ENCODE measurements at places on chromosomes 12 and 14. TPM values are rescaled to one million over a fixed set of nuclear protein-coding genes. Genes with fewer than 3 reads are reported as not detected.

DNA sequence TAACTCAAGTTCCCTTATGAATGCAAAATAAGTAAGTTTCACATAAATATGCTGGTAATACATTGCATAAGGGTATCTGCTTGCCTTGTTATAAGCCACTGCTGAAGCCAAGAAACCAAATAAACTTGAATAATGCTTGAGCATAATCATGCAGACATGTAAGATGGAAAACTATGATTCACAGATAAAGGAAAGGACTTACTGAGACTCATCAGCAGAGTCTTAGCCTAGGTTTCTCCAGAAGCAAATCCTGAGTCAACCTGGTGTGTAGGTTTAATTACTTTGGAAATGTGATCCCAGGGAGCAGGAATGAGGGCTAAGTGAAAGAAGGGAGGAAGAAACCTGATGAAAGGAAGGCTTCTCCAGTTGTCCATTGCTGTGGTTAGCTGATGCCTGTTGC, 107.7 kb upstream of the BTG1 start:
- peak; percentile 73 for DNase-seq

DNA sequence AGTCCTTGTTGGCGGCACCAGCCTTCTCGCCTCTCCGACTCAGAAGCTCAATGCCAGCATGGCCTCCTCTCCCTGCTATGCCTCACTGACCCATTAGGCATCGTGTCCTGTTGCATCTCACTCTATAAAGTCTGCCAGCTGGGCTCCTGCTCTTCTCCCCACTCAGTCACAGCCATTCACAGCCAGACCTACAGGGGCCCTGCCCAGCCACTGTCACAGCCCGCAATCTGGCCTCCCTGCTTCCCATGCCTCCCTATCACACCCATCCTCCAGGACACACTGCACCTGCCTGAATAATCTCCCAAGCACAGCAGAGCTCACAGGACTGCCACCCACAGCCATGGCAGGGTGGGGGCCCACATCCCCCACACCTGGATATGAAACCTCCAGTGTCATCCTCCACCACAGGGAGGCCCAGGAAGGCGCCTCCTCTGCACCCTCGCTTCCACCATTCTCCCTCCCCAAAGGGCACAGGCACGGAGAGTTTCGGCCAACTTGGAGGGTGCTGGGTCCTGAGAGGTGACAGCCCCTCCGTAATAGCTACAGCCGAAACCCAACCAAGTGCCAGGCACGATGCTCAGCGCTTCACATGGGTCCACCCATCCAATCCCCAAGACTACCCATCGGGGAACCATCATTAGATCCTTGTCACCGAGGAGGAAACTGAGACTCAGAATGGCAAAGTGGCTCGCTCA, 370.3 kb downstream of the BCL11B start:
- no peak for DNase-seq

GRCh38 chr12:3888659-3889058, 15.5 kb upstream of the PARP11 start:
- DNase-seq: no peak

- DNase-seq: no peak
These were observed 131.4 kb downstream of the BBS10 start for GRCh38 chr12:76216585-76217472.

GRCh38 chr12:98127854-98128253, 387.5 kb upstream of the TMPO start:
- no peak for DNase-seq

The SLC4A8 gene
- 0.50 TPM for total RNA-seq

GRCh38 chr12:67410246-67410645, 141.1 kb downstream of the CAND1 start:
- DNase-seq: no peak

DNA sequence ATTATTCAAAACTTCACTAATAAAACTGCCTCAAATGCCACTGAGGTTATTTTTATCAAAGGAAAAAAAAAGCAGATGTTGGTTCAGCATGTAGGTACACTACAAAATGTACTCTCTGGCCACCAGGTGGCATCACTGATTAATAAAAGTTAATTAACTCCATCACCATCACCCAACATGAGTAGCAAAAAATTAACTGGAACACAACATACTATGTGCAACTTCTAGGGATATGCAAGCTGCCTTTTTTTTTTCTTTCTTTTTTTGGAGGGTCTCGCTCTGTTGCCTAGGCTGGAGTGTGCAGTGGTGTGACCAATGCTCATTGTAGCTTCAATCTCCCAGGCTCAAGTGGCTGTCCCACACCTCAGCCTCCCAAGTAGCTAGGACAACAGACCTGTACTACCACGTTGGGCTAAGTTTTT, 43.8 kb upstream of the NR2C1 start:
- DNase-seq: no peak

DNA sequence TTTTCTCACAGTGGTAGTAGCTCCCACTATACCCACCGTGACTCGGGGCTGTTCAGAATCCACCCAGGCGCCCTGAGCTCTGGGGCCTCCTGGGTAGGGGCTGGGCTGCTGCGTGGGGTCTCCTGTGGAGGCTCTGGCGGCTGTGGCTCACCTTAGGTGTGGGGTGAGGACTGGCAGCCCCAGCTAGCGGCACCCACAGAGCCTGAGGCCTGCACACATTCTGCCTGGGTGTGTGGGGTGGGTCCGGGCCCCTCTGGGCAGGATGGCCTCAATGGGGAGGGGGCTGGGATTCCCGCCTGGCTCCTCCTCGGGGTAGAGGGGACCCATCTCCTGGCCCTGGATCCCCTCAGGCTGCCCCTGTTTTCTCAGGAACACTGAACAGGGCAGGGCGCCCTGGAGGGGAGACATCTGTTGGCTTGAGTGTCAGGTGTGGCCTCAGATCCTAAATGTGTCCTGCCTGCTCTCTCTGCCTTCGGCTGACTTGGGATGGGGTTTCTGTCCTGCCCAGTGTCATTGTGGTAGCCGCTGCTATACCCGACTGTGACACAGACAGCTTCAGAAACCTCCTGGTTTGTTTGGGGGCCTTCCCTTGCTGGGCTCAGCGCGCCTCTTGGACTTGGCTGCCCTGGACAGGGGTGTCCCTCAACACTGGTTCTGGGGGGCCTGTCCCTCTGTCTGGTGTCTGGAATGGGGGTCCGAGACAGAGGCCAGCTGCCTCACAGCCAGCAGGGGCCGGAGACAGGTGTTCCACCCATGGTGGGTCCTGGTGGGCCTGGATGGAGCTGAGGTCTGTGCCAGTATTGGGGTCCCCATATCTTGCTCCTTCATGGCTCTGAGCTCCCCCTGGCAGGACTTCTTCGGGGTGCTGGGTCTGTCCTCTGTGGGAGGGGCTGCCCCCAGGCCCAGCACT, 354.9 kb downstream of the TMEM121 start:
- no peak for DNase-seq

GRCh38 chr14:75223664-75224154, 47.3 kb upstream of the TMED10 start:
- DNase-seq: no peak

- DNase-seq: peak; percentile 7
These were observed 57.3 kb downstream of the NRXN3 start for GRCh38 chr14:78227248-78228077.

- no peak for DNase-seq
These were observed 71.7 kb downstream of the NOVA1 start for GRCh38 chr14:26526137-26526536.

The SMIM41 gene
- not detected for total RNA-seq

- no peak for DNase-seq
These were observed 2.4 kb downstream of the ACVR1B start for GRCh38 chr12:51953864-51954263.

DNA sequence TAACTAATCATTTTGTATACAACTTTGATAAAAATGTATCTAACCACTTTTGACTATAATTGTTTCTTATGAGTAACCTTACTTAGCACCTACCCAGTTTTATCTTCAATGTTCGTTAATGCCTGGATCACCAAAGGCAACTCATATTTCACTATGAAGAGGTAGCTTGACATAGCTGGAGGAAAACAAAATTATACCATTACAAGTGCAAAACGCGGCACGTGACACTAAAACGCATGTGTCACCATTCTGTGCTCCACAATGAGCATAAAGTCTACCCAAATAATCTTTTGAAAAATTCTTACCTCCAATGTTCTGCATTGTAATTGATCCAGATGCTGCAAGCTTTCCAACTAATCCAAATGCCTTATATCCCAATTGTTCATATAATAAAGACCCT, 5.8 kb downstream of the SLC38A2 start:
- no peak for DNase-seq

DNA sequence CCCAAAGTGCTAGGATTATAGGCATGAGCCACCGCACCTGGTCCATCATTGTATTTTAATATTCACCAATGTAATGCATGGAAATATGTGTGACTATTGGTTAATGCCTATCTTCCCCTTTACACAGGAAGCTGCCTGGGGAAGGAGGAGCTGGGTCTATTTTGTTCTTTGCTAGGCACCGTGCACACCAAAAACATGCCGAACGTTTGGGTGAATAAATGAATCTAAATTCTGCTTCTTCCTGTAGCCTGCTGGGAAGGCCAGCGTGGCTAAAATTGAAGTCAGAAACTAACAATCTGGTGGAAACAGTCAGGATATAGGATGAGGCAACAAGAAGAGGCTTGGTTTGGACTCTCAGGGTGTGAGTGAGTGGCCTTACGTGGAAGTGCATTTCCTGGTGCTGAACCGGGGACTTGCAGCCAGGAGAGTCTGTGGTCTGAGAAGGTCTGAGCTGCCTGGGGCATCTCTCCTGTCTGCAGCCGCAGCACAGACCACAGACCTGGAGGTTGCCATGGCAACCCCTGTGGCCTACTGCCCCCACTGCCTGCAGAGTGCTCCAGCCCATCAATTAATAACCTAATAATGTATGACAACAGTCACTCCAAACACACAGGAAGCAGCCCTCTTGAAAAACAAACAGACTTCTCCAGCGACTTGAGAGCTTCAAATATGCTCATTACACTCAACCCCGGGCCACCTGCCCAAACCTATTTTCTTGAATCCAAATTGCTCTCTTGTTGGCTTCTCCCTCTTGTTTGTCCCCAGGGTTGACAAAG, 5.5 kb upstream of the GPR68 start:
- peak; percentile 33 for DNase-seq

DNA sequence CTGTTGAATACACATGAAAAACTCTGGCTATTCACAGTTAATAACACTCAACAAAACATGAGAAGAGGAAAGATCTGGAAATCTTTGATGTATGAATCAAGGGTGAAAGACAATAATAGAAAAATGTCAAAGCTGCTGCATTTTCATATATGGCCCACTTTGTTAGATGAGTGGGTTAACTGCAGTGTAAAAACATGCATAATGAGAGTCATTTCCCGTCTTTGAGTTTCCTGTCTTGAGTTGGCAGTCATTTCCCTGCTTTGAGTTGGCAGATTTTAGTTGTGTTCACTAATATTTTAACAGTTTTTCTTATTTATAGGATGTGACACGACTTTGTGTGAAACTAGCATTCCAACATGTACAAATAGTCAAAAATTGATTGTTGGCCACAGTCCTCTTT, 87.9 kb upstream of the PTPRQ start:
- DNase-seq: no peak

GRCh38 chr14:100440758-100441203, 117.6 kb downstream of the SLC25A47 start:
- DNase-seq: no peak

The SIRT4 gene
- total RNA-seq: 0.83 TPM

The CIROP gene
- not detected for total RNA-seq

The KLHDC1 gene
- total RNA-seq: 2.0 TPM

DNA sequence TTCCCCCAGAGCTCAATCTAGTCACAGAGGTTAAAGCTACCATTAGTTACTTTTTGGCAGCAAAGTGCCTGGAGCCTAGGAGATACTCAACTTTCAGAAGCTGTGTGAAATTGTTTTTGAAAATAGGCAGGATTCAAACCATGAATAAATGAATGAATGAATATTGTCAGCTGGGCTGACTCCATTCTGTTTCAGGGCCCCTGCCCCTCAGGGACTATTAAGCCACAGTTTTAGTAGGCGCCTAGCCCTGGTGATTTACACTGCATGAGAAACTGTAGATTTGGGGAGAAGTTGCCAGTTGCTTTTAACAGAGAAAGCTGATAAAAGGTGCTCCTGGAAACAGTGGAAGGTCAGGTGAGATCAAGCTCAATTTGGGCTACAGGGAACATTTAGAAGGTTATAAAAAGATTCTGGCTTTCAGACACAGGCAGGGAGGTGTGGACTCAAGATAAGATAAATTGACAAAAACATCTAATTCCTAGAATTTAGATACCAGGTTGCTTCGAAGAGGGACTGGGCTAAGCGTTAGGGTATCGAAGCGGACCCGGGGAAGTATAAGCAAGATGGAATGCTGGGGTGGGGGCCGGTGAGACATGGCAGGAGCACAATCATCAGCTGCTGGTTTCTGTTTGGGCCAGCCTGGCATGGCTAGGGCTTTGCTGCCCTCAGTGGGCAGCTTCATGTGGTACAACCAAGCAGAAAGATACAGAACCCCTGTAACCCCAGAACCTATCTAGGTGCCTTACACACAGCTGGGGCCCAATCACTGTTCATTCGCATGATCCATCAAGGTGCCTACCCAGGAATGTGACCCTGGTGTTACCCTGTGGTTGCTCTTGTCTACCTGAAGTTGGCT, 14.9 kb upstream of the CELA1 start:
- no peak for DNase-seq

The LIN52 gene
- 10.0 TPM for total RNA-seq

GRCh38 chr14:55553791-55554190, 26.2 kb upstream of the KTN1 start:
- peak; percentile 70 for DNase-seq

DNA sequence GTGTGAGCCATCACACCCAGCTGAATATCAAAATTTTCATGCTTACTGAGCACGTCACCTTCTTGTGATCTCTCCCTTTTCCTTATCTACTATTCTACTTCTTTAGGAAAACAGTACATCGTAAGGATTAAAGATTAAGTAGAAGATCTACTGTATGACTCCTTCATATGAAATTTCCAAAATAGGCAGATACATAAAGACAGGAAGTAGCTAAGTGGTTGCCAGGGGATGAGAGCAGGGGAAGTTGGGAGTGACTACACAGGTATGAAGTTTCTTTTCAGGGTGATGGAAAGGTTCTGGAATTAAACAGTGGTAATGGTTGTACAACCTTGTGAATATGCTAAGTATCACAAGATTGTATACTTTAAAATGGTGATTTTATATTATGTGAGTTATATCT, 36.5 kb upstream of the CERS5 start:
- peak; percentile 54 for DNase-seq

The C1R gene
- total RNA-seq: 16.3 TPM

- DNase-seq: no peak
These were observed 266.3 kb upstream of the PPFIA2 start for GRCh38 chr12:82025462-82025861.

The PLXNC1 gene
- 0.61 TPM for total RNA-seq

DNA sequence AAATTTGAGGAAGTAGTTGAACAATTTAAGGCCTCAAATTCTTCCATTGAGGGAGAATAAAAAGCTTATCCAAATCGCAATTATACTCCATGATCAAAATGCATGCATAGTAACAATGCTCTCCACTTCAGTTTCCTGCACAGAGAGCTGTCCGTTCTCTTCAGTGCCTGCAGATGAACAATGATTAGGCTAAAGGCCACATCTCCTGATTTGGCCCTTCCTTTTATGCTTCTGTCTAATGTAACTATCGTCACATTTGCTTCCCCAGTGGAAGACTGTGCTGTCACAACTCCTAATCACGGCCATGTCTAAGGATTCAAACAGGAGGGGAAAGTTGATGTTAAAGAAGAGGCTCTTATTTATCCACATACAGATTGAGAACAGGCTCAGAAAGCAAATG, 113.6 kb upstream of the NPAS3 start:
- no peak for DNase-seq
